IPS-NIHi11 (cell line): ENCODE measurements at places on chromosomes 7 and 10.

GRCh38 chr7:29005829-29006228 is 47.7 kb upstream of the TRIL start:
- no peak for DNase-seq

DNA sequence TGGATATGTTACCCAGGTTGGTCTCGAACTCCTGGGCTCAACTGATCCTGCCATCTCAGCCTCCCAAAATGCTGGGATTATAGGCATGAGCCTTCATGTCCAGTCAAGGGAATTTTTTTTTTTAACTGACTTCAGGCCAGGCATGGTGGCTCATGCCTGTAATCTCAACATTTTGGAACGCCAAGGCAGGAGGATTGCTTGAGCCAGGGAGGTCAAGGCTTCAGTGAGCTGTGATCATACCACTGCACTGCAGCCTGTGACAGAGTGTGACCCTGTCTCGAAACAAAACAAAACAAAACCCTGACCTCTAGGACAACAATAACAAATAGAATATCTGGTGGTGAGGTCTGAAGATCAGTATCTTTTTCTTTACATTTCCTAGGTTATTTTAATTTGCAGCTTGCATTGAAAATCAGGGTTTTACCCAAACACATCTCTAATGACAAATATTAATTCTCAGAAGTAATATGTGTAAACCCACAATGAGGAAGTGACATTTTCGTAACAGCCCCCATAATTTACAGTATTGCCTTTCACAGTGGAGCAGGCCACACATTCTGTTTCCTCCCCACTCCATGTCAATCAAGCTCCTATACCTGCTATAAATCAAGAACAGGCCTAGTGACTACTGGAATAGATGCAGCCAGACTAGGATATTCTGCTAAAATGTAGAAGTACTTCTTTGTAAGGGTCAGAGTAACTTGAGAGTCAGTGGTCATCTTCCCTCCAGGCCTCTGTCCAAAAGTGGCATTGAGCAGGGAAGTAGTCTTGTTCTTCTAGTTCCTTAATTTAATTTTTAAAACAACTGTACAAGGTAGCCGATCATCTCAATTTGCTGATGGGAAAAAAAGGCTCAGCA is 43.3 kb upstream of the ECHDC3 start:
- no peak for DNase-seq

DNA sequence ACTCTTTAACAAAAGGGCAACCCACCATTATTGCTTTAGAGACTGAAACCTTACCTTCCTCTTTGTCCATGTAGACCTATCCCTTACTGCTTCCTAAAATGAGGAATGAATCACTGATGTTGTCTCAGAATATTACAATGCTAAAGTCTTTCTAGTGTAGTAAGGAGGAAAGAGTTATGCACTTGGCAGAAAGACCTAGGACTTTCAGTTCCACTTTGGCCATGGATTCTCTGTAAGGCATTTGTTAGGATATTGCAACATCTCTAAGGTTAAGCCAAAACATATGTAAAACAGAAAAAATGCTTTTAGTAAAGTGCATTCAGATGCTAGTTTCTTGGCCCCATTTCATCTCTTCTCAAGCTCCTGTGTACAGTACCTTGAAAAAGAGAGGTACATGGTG is 230.9 kb downstream of the PARD3 start:
- DNase-seq: no peak

DNA sequence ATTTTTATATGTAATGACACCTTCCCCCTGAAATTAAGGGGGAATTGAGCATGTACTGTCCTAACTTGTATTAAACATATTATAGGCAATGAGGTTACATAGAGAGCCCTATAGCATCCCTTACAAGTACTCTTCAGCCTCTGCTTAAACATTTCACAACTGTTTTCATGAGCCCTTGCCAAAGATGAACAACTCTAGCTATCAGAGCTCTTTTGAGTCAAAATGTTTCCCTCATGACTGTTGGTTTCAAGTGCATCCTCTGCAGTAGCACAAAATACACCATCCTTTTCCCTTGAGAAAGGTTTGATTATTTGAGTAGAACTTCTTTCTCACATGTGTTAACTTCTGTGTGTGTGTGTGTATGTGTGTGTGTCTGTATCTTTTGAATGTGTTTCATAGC is 1157.6 kb upstream of the CELF2 start:
- no peak for DNase-seq

GRCh38 chr7:36262309-36263094 is 109.4 kb downstream of the EEPD1 start:
- no peak for DNase-seq

DNA sequence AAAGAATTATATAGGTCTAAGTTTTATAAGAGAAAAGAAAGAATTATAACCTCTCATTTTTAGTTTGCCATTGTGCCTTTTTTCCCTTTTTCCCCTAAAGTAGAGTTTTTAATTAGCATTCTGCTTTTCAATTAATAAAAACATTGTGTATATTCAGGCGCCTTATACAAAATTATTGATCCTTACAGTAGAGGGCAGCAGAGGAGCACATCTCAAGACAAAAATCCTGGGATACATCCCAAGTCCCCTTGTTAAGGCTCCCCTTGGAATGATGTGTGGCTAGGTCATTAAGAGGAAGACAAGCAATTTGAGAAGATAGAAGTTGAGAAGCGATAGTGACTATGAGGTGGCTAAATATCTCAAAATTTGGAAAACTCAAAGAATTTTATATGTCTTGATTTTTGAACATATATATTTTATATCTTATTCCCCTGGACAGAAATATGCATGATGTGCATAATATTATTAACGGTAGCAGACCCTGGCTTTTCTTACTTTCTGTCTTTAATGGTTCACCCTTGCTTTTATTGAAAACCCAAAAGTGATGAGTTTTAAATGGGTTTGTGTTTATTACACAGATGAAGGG is 19.1 kb upstream of the TPK1 start:
- peak; percentile 72 for DNase-seq

GRCh38 chr7:149067869-149068268 is 22.6 kb downstream of the ZNF786 start:
- no peak for DNase-seq

GRCh38 chr10:37344413-37344812 is 219.0 kb downstream of the ANKRD30A start:
- no peak for DNase-seq

DNA sequence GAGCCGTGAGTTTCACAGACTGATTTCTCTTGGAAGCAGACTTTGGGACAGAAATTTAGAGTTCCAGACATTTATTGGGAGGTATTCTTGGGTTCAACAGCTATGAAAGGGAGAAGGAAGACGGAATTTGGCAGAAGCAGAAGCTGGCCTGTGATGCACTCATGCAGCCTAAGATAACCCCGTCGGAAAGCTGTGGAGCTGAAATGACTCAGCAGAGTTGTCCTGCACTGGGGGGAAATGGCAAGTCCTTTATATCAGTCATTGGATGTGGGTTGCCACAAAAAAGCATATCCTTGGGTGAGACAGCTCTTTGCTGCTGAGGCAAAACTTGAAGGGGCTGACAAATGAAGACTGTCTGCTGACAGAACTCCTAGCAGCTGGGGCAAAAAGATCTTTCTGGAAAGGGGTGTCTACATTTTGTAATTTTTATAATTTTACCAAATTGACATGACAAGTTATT is 11.5 kb upstream of the MICU1 start:
- DNase-seq: no peak

- DNase-seq: no peak
Measured at GRCh38 chr7:155351120-155351870, 53.6 kb downstream of the INSIG1 start.

GRCh38 chr10:106111246-106111645 is 1053.3 kb downstream of the SORCS1 start:
- DNase-seq: no peak

- no peak for DNase-seq
Measured at GRCh38 chr7:54814401-54814800, 55.4 kb upstream of the SEC61G start.

DNA sequence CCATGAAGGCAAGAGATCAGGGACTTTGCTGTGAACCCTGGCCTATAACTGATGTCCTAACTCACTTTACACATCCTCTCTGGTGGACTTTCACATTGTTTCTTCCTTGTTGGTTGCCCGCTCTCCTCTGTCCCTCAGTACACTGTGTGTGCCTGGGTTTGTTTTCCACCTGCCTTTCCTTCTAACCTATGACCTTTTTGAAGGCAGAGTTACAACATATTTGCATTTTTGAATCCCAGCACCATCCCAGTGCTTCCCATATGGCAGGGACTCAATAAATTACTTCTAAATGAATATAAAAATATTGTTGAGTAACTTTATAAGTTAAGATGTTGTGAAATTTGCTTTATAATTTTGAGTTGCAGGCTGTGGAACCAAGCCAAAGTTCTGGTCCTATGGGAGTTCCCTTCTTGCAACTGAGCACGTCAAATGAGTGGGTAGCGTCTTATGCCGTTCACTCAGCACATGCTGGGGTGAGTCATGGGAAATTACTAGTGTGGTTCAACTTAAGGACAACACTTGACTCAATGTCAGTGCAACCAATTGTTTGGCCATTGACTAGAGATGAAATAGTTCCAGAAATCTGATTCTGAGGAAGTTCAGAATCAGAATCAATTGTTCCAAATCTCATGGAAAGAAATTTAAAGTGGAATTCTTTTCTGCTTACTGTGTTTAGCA is 250.9 kb downstream of the TWIST1 start:
- DNase-seq: peak; percentile 8

DNA sequence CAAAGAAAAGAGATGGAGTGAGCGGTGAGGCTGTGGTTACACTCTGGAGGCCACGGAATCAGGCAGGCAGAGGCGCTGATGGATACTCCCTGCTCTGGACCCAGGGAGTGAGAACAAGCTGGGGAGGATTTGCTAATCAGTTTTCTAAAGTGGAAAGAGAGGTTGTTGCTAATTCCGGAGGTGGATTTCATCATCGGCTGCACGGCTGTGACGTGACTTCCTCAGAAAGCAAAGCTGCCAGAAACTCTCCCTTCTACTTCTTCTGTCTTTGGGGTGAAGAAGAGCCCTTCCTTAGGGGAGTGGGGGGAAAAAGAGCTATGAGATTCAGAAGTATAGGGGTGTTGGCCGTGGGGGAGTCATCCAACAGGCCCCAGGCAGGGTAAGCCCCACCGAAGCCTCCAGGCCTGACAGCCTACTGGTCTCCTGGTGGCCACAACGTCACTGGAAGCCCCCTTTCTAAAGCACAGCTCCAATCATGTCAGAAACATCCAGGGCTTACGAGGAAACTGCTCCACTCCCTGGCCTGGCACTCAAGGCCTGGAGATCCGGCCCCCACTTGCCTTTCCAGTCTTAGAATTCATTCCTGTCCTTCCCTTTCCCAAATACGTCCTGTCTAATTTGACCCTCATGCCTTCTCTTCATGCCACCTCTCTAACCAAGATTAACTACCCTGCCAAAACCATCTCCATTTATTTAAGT is 114.5 kb downstream of the HIP1 start:
- DNase-seq: no peak

GRCh38 chr10:57983281-57983791 is 284.4 kb downstream of the IPMK start:
- DNase-seq: no peak

GRCh38 chr7:149466364-149466763 is 5.5 kb upstream of the ZNF777 start:
- DNase-seq: no peak

GRCh38 chr7:118288098-118288497 is 63.6 kb downstream of the ANKRD7 start:
- no peak for DNase-seq

- no peak for DNase-seq
Measured at GRCh38 chr10:60952067-60952845, 8.3 kb upstream of the RHOBTB1 start.

GRCh38 chr7:2886391-2886790 is 42.3 kb upstream of the GNA12 start:
- no peak for DNase-seq

DNA sequence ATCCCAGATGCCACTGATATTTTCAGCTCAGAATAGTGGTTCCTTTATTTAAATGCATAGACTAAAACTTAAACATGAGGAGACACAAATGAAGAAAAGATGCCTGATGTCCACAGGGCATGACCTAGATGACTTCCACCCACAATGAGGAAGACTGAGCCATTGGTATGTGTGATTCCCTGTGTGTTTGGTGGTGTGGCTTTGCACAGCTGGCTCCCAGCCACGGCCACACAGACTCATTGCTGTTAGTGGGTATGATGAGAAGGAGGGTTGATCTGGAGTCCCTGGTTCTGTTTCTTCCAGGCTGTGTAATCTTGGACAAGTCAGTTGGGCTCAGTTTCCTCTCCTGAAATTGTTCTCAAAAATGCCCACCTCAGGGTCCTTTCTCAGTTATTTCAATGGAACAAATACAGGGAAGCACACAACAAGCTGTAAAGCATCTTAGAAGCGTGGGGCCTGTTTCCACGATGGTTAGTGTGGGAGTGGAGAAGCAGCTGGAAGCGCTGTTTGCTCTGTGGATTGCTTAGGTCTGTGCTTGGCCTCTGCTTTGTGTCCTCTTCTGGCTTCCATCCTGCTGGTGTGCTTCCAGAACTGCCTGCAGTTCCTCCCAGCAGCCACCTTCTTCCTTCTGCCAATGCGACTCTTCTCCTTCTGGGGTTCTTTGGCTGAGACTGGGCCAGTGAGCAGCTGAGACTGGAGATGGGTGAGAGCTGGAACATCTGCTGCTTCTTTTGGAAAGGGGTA is 303.7 kb downstream of the BMPER start:
- no peak for DNase-seq

- DNase-seq: no peak
Measured at GRCh38 chr10:106672517-106673175, 491.9 kb downstream of the SORCS1 start.

DNA sequence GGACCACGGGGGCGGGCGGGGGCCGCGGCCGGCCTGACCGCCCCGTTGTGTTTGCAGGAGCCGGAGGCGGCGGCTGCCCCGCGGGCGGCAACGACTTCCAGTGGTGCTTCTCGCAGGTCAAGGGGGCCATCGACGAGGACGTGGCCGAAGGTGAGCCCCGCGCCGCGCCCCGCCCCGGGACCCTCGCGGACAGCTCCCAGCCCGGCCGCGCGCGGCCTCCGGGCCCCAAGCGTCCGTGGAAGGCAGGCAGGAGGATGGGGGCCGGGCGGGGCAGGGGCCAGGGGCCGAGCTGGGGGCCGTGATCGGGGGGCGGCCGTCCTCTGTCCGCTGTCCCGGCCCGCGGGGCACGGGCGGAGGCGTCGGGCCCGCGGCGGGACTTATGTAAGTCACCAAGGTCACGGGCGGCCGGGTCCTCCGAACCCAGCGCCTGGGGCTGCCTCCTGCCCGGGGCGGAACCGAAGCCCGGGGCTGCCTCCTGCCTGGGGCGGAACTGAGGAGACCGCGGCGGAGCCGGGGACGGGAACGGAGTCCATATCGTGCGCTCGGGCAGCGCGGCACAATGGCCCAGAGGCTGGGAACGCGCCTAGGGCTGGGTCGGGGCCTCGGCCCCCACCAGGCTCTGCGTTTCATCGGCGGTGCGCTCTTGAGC is 497 bp downstream of the PPP2R2D start:
- peak; percentile 54 for DNase-seq

DNA sequence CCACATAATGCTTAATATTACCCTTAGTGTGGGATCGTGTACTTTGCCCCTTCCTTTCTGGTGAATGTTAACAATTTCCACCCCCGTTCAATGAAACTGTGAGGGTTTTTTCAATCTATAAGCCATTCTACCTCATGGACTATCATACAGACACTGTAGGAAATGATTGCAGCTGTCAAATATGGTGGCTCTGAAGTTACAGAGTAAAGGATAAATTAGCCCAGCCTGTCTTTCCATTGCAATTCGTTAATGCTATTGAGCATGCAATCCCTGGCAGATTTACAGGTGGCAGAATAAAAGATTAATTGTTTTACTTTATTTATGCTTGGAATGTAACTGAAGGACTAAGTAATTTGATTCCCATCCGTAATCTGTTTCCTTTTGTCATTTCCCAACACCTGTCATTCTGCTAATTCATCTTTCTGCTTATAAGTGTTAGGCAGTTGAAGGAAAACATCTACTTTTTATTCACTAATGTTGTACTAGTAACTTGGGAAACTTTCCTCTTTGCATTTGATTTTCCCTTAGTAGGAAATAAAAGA is 1211.6 kb upstream of the LRRN3 start:
- no peak for DNase-seq
